ENCODE measurements at places on chromosomes 13 and 19.

- peak; percentile 53 for DNase-seq
These were observed 193.6 kb downstream of the RAP2A start for GRCh38 chr13:97627566-97627965.

GRCh38 chr13:92260363-92260762, 861.9 kb downstream of the GPC5 start:
- no peak for DNase-seq

- no peak for DNase-seq
These were observed 9.5 kb downstream of the ADAMTSL5 start for GRCh38 chr19:1503089-1503924.

DNA sequence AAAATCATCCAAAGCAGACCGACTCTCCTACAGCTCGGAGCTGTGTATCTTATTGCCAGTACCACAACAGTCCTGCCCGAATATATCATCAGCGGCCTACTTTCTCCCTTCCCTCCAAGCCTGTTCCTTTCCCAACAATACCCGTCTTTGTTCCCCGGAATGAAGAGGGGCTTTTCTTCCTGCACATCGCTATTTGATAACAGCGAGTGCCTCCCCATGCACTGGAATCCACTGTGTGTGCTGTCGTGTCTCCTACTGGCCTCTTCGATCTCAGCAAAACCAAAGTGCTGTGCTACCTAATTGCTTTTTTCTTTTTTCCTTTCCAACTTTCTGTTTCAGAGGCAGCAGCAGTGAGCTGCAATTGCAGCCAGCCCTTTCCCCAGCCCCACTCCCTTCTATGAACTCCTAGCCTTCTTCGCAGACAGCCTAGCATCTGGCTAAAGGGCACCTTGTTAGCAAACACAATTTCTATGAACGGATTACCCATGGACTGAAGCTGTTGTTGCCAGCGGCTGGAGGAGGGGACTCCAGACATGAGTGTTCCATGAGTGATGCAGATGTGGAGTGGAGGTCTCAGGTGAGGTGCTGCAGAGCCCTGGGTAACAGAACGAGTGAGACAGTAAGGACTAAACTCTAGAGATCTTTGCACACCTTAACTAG, 43.4 kb downstream of the EFNB2 start:
- DNase-seq: no peak

- DNase-seq: no peak
These were observed 135.5 kb downstream of the ZAR1L start for GRCh38 chr13:32179708-32180107.

DNA sequence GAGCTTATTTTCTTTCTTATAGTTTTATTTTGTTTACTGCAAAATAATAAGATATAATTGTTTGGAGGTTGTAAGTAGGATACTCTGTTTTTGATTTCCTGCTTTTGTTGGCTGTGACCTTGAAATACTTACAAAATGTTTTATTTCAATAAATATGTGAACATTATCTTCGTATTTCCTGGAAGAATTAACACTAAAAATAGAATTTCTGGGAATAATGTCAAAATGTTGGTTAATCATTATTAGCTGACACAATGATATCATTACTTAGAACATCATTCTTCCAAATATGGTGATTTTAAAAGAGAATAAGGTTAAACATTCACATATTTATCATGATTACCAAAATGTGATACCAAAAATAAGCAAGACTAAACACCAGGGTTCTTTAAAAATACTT, 1148.6 kb upstream of the PRR20A start:
- DNase-seq: no peak

DNA sequence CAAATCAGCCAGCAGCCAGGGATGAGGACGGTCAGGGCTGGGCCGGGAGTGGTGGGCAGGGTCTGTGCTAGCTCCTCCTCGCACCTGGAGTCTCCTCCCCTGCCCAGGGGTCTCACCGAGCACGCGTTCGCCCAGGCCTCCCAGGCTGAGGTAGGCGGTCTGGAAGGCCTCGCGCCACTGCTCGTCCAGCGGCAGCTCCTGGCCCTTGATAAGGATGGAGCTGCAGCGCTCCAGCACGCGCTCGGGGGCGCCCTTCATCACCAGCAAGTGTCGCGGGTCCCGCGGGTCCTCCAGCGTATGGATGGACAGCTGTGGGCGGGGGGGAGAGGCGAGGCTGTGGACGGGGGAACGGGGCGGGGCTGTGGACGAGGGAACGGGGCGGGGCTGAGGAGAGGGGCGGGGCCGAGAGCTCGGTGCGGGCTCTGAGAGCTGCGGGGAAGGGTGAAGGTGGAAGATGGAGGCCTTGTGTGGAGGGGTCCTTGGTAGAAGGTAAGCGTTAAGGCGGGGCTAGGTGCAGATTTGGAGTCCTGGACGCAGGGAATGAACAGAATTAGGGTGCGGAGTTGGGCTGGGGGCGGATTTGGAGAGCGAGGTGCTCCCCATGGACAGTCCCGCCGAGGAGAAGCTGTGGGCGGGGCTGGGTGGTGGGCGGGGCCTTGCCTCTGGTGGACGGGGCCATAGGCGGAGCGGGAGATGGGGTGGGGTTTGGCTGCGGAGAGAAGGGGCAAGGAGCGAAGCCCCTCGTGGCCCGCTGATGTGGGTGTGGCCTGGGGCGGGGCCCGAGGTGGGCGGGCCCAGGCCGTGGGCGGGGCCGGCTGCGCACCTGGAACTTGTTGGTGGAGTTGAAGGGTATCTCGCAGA, 5.7 kb downstream of the ATP4A start:
- DNase-seq: peak; percentile 34

- DNase-seq: peak; percentile 81
These were observed 121.5 kb downstream of the FRY start for GRCh38 chr13:32153056-32153455.

GRCh38 chr13:106762708-106763107, 194.8 kb upstream of the ARGLU1 start:
- DNase-seq: no peak

DNA sequence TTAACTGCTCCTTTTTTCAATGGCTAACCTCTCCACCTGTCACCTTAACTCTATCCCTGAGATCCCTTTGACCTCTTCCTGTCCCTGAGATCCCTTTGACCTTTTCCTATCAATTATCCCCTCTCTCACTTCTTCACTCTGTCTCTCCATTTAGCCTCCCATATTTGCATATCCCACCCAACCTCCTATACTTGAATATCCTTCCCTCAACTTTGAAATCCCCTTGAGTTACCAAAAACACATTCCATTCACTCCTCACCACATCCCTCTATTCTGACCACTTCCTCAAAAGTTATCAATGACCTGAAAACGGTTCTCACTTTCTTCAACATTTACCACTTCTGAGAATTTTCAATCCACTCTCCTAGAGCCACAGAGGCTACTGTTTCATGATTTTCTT, 3.0 kb downstream of the MYCBP2 start:
- no peak for DNase-seq

DNA sequence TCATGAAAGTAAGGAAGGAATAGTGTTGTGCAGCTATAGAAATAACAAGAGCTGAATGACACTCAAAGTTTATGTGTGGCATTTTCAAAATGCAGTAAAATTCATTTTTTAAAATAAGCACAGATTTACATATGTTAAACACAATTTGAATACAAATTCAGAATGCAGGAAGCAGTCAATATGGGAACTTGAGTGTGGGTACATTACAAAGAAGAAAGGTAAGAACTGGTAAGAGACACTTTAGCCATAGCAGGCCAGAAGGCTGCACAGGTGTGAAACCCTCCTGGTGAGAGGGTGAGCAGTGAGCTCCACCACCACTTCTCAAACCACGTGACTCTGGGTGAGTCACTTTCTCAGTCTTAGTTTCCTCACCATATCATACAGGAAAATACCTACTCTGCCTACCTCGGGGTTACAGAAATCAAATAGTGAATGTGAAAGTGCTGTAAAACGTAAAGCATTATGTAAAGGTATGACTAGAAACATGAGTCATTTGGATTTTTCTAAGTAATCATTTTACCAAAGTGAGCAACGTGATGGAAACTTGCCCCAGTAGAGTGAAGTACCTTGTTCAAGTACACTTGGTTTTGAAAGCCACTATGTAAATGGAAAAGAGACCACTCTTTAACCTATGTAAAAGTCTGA, 40.5 kb downstream of the USP12 start:
- DNase-seq: peak; percentile 99

- DNase-seq: no peak
These were observed 11.4 kb upstream of the RFXAP start for GRCh38 chr13:36807616-36808015.

DNA sequence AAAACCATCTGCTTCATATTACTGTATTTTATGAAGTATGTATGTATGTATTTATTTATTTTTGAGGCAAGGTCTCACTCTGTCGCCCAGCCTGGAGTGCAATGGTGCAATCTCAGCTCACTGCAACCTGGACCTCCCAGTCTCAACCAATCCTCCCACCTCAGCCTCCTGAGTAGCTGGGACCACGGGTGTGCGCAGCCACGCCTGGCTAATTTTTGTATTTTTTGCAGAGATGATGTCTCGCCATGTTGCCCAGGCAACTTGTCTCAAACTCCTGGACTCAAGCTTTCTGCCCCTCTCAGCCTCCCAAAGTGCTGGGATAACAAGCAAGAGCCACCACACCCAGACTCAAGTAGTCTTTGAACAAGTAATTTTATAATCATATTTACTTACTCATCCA, 5.5 kb downstream of the KATNAL1 start:
- peak; percentile 13 for DNase-seq

GRCh38 chr13:114017028-114017630, 43.3 kb upstream of the C13orf46 start:
- no peak for DNase-seq

GRCh38 chr13:51451467-51452360, 1.1 kb downstream of the INTS6 start:
- DNase-seq: peak; percentile 33

DNA sequence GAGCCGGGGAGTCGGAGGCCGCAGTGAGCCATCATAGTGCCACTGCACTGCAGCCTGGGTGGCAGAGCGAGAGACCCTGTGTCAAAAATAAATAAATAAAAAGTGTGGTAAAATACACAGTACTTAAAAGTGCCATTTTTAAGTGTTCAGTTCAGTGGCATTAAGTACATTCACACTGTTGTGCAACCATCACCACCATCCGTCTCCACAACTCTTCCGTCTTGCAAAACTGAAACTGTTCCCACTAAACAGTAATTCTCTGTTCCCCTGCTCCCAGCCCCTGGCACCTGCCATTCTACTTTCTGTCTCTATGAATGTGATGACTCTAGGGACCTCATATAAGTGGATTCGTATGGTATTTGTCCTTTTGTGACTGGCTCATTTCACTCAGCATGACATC, 13.3 kb downstream of the SLC25A42 start:
- DNase-seq: no peak

DNA sequence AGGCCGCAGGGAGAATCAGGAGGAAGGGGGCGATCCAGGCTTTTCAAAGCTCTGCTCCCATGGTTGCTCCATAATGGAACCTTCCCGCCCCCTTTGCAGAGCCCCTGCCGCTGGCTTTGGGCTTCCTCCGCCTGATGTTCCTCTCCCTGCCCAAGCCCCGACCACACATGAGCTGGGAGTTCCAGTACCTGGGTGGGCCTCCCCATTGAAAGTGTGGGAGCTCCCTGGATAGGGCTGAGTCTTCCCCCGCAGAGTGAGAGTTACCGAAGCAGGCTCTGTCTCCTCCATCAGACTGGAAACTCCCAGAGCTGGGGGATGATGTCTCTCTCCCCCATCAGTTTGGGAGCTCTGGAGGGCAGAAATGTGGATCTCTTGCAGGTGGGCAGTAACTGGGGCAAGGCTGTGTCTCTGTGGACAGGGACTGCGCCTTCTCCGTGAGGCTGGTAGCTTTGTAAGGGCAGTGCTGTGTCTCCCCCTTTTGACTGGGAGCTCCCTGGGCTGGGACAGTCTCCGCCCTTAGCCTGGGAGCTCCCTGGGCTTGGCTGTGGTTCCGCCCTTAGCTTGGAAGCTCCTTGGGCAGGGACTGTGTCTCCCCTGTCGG, 722 bp downstream of the DCAF15 start:
- DNase-seq: peak; percentile 58

DNA sequence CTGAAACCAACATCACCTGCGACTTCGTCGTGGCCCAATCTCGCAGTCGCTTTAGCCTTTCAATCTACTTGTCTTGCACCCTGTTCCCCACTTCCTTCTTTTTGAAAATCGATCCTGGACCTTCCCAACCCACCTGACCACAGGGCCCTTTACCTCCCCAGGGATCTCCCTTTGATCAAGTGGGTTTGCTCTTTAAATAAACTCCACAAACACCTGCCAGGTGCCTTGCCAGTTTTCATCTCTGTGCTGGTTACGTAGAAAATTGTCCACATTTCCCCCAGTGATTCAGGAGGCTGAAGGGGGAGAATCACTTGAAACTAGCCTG, 14.5 kb upstream of the RAB20 start:
- DNase-seq: no peak

DNA sequence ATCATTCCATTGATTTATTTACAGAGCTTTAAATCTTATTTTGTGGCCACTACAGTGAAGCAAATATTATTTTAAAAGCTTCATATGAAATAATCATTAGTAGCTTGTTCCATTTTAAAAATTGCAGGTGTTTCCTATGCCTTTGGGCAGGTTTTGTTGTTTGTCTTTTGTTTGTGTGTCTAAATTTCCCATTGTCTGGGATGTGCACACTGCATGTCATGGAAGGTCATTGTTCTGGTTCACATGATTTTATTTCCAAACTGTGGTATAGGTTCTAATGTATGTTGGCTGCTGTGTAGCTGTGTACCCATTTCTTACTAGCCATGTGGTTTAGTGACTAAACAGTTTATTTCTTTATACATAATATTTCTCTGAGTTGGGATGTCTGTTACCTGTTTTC, 65.6 kb downstream of the COL4A2 start:
- DNase-seq: no peak

GRCh38 chr19:35521124-35521743, 6.9 kb downstream of the SBSN start:
- DNase-seq: no peak

GRCh38 chr13:34070006-34070405, 252.1 kb downstream of the RFC3 start:
- DNase-seq: peak; percentile 78

GRCh38 chr19:3366753-3367627, 607 bp downstream of the NFIC start:
- DNase-seq: no peak

DNA sequence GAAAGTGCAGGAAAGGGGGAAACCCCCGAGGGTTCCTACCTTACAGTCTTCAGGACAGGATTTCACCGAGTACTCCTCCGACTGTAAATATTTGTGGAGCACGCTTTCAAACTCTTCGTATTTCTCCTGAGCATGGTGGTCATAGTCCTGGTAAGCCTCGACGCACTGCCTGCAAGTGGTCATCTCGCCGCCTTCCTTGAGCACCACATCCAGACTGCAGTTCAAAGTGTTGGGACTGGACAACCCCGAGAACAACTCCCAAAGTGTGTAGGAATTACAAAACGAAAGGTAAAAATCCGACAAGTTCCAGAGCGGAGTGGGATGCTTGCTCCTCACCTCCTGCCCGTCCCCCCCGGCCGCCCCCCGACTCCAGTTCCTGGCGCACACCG, 349.7 kb downstream of the LIG4 start:
- DNase-seq: no peak

DNA sequence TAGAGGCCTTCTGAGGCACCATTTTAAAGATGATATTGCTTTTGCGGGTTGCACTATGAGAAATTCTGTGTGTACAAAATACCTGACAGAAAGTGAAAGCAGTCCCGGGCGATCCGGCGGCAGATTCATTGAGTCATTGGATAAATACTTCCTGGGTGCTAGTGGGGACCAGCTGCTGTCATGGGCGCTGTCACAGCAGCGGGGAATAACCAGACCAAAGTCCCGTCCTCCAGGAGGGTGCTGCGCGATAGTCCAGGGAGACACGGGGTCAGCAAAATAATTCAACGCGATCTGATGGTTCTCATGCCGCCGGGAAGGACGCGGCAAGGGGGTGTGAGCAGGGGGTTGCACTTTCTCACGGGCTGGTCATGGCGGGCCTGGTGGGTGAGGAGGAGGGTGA, 13.5 kb downstream of the ZFR2 start:
- DNase-seq: no peak

Data from bronchial epithelial cell (primary cell).